ENCODE measurements at places on chromosomes 7 and 10. TPM values are rescaled to one million over a fixed set of nuclear protein-coding genes. Genes with fewer than 3 reads are reported as not detected.

NSUN5 gene
- total RNA-seq: 80.3 TPM

CD36 gene
- total RNA-seq: not detected

FAM24B gene
- 9.3 TPM for total RNA-seq

SUN3 gene
- total RNA-seq: not detected

CLEC5A gene
- total RNA-seq: not detected

LRIT1 gene
- total RNA-seq: not detected

SPDYE16 gene
- total RNA-seq: not detected

TMEM213 gene
- not detected for total RNA-seq

CASD1 gene
- 11.6 TPM for total RNA-seq

STK17A gene
- 30.7 TPM for total RNA-seq

CASTOR2 gene
- 18.4 TPM for total RNA-seq

PAX4 gene
- total RNA-seq: not detected

SH2D4B gene
- not detected for total RNA-seq

ATRNL1 gene
- total RNA-seq: 11.7 TPM

PKD2L1 gene
- total RNA-seq: not detected

MARCHF5 gene
- 7.6 TPM for total RNA-seq

CYP3A4 gene
- total RNA-seq: not detected

GIMAP6 gene
- total RNA-seq: not detected

DLX5 gene
- not detected for total RNA-seq

GIMAP8 gene
- total RNA-seq: not detected

SLC26A3 gene
- total RNA-seq: not detected
